Glutamatergic neuron (in vitro differentiated cells): ENCODE measurements at places on chromosomes 5 and 9. TPM values are rescaled to one million over a fixed set of nuclear protein-coding genes. Genes with fewer than 3 reads are reported as not detected.

The FOXD4L5 gene
- not detected for total RNA-seq

- DNase-seq = no peak
Observed at GRCh38 chr5:18314192-18314778, 680.0 kb downstream of the TAF11L14 start.

DNA sequence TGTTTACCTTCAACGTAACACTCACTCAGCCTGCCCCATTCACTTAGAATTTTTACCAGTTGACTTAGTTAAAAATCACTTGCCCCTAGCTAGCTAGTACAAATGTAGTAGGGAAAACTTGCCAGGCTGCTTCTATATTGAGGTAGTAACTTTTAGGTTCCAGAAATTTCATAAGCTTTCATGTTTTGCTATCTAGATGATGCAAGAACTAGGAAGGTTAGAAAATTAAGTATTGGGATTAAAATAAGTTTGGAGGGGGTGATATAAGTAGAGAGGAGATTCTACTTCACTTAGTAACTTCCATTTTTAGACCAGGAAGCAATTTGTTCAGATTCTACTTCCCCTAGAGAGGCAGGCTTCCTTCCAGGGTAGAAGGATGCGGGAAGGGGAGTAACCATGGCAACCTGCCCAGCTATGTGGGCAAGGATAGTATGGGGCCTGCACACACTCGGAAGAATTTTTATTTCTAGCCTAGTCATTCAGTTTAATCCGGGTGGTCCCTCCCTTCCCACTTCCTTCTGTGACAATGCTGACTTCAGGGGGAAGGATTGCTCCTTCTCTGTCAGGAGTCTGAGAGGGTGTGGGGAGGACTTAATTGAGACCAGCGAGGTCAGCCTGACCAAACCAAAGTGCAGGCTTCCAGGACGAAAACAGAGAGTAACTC lies 4.2 kb downstream of the DAB2 start:
- no peak for DNase-seq

DNA sequence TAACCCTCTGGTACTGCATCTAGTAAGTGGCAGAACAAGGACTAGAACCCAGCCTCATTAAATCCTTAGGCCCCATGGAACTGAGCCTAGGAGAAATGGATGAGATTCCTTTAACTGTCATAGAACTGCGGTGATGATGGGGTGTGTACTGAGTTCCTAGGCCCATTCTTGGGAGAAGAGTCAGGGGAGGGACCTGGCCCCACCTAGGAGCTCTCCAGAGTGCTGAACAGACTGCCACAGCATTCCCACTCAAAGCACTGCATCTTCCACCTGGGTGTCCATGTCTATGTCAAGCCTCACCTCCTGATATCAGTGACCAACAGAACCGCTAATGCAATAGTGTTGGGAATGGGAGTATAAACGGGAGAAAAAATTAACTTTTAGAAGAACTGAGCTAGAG lies 36.6 kb downstream of the TTLL11 start:
- no peak for DNase-seq

- DNase-seq = no peak
Observed at GRCh38 chr9:14031810-14032209, 282.1 kb downstream of the NFIB start.

DNA sequence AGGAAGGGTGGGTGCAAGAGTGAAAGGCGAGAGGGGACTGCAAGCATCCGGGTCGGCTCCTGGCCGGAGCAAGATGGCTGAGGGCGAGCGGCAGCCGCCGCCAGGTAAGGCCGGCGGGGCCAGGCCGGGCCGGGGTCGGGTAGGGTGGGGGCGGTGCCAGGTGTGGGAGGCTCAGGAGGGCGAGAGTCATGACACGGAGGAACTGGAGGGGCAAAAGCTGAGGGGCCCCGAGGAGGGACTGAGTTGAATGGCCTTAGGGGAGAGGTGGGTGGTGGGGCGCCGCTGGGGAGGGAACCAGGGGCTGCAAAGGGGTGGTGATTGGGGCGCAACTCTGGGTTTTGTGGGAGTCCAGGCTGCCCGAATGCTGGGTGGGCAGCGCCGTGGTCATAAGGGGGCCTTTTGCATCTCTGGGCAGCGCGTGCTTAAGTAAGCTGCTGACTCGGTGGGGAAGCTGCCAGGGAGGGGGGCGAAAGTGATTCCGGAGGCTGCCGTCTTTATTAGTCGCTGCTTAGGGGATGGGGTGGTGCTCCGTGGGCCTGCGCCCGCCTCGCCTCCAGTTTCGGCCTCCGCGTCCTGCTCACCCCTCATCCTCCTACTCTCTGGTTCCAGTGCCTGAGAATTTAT lies 425 bp downstream of the PTPA start:
- DNase-seq = peak; percentile 53

The APBA1 gene
- 13.0 TPM for total RNA-seq

The GAS1 gene
- total RNA-seq = 6.1 TPM

The PLCXD3 gene
- 0.93 TPM for total RNA-seq

The PTCH1 gene
- 104 TPM for total RNA-seq

DNA sequence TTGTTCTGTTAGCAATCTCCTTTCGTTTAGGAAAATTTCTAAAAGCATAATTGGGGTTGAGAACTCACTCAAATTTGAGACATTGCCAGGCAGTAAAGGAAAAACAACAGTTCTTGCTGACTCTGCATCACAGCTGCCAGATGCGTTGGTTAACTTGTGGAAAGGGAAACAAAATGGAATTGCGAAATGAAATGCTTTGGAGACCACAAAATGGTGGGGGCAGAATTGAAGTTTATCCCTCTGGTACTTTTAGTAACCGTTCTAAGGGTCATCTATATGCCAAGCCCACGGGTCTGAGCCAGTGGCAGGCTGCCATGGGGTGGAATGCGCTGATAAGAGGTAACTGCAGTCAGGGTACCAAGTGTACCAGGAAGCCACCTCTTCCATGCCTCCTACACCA lies 28.6 kb upstream of the SELENOP start:
- no peak for DNase-seq

DNA sequence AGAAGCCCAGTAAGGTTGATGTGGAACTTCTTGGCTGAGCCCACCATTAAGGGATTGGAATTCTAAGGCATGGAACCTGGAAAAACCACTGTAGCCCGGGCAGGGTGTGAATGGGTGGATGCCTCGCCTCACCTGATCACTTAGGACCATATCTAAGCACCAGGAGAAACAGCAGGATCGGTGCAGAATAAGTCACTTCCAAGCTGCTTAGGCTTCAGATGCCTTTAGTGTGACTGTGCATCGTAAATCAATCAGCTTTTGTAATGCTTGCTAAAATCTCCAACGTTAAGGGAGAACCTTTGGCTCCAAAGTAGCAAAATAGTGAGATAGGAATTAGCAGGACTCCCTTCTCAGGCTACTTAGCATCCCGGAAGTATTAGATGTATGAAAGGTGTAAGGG lies 103.9 kb upstream of the MEGF10 start:
- no peak for DNase-seq

DNA sequence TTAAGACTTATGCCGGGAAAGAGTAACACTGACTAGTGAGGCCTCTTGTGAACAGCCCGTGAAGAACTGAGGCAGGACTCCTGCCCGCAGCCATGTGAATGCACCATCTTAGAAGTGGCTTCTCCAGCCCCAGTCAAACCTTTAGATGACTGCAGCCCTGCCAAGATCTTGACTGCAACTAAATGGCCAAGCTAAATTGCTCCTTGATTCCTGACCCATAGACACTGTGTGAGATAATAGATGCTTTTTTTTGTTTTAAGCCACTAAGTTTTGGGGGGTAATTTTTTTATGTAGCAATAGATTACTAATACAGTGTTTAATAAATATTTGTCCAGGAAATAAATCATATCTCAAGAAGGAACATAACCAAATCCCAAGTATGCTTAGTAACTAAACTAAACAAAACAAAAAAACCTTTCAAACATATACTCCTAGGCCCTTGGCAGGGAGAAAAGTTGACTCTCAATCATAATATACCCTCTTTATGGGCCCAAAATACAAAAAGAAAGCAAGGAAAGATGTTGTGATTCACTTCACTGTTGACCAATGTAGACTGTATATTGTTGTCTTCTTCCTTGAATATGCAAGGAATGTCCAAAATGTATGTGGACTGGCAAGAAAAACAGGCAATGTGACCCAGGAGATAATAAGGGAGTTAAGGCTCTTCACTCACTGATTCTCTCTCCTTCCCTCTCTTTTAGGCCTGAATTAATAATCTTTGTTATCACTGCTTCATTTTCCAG lies 79.7 kb upstream of the ZNF366 start:
- no peak for DNase-seq

The ROPN1L gene
- total RNA-seq = not detected

The F2RL1 gene
- total RNA-seq = 0.42 TPM

DNA sequence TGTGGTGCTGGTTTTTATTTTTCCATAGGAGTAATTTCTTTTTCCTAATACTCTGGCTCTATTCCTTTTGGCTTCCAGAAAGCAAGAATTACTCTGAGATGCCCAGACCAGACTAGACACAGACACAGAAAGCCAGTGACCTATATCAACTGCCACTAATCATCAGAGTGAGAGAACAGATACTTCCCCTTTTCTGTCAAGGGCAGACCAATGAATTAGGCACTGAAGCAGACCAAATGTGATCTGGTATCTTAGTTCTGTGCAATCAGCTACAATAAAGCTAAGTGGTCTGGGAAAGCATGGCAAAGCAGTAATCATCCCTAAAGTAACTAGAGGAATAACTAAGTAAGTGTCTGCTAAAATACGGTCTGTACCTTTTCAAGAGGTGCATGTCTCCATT lies 239.1 kb downstream of the ELAVL2 start:
- no peak for DNase-seq

The WNK2 gene
- 336 TPM for total RNA-seq

GRCh38 chr5:83512061-83512745 lies 40.7 kb downstream of the VCAN start:
- DNase-seq = no peak

GRCh38 chr5:146765089-146765832 lies 113.3 kb downstream of the PPP2R2B start:
- DNase-seq = no peak

DNA sequence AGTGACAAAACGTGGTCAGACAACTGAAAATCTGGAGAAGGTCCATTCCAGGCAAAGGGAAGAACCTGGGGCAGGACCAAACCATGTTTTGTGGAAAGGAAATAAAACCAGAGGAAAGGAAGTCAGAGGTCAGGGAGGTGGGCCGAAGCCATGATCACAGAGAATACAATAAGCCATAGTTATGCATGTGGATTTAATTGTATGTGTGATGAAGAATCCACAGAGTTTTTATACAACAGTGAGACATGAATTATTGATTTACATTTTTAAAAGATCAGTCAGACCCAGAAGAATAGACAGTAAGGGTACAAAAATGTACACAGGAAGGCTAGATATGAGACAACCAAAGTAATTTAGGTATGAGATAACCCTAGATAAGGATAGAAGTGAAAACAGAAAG lies 20.8 kb downstream of the TTC33 start:
- DNase-seq = no peak

DNA sequence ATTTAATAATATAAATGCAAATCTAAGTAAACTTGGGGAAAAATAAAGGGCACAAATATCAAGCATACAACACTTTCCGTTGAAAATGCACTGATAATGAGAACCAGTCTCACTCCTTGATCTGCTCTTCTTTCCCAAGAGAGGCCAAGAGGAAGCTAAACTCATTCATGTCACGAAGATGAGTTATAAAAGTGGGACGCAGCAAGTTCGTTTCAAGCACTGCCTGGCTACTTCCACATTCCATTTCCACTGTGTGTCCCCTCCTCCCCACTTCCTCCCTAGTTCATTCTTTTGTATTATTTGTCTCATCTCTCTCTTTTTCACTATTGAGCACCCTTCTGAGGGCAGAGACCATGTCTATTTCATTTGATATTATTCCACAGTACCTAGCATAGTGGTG lies 158.1 kb downstream of the SLC24A2 start:
- no peak for DNase-seq

DNA sequence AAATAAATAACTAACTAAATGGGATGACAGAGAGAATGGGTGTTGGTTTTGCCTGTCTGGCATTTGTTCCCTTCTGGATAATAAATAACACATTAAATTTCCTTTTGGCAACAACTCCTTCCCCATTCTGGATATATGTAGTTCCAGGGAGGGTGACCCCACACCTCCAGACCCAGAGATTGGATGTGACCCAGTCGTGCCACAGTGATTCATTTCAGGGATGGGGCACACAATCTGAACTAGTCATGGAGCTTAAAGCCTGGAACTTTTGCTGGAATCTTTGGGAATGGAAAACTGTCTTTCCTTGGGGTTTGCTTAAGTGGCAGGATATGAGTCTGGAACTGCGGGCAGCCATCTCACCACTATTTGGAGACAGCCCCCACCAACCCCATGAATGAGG lies 11.3 kb downstream of the KLF9 start:
- no peak for DNase-seq

The HTR4 gene
- total RNA-seq = not detected

The ABLIM3 gene
- 19.0 TPM for total RNA-seq

- DNase-seq = no peak
Observed at GRCh38 chr5:139908749-139909148, 113.1 kb downstream of the PSD2 start.
